Omental fat pad (tissue), 4 donors: ENCODE measurements at places on chromosomes 5 and 9. TPM values are rescaled to one million over a fixed set of nuclear protein-coding genes. Genes with fewer than 3 reads are reported as not detected.

The MLANA gene
- total RNA-seq = not detected

The RLN2 gene
- not detected for total RNA-seq

The TRIM23 gene
- 9.1 TPM for total RNA-seq

The TMEM252 gene
- not detected for total RNA-seq

- no peak for DNase-seq
Observed at GRCh38 chr5:124747791-124748686, 1.6 kb upstream of the ZNF608 start.

DNA sequence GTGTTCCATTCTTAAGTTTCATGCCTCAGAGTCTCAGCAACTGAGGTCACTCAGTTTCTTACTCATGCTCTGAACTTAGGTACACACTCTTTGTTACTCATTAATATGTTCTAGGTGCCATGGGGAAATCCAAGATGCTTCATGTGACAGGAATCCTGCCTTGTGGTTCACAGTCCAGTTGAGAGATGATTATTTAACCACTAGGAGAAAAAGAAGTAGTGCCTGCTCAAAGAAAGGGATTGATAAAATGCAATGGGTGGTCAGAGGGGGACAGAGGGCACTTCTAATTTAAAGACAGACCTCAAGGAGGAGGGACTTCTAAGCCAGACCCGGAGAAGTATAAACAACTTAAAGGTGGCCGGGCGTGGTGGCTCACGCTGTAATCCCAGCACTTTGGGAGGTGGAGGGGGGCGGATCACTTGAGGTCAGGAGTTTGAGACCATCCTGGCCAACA, 69.0 kb downstream of the UGCG start:
- no peak for DNase-seq

The FCN2 gene
- not detected for total RNA-seq

DNA sequence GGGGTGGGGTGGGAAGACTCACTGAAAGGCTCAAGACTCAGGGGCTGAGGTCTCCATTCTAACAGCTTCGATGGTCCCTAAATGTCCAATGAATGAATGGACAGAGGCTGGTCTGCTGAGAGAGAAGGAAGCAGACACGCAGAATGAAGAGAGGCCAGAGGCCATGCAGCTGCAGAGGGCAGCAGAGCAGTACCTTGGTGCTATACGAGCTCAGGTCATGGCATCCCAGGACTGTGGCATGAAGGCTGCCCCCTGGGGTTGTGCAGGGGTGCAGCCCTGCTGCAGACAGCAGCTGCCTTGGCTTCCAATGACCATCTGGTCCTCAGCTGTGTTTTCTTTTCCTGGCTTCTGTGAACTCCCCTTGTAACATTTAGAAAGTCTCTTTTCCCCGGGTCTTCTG, 15.2 kb upstream of the CORO2A start:
- no peak for DNase-seq

The PCDHA9 gene
- 0.79 TPM for total RNA-seq

DNA sequence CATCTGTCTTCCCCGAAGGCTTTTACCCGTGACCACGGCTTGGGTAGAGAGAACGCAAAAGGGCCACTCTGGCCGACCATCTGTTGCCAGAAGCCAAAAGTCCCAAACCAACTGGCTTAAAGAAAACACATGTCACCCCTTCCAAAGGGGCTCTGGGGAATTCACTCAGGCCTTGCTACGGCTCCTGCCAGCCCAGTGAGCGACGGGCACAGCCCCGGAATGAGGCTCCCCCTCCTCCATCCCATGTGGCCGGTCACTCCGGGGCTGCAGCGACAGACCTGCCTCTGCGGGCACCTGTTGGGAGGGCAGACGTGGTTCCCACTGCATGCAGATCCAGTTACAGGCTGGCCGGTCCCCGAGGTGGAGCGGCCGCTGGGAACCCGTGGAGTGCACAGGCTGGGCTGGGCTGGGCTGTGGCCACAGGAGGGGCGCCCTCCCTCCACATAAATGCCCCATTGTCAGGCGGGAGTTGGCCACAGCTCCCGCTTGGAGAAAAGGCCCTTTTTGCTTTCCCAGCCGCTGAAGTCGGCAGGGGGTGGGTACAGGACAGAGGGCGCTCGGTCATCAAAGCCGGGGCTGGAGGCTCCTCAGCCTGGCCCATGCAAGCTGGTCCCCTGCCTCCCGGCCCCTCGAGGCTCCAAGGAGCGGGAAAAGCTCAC, 19.9 kb downstream of the NOTCH1 start:
- DNase-seq = no peak

DNA sequence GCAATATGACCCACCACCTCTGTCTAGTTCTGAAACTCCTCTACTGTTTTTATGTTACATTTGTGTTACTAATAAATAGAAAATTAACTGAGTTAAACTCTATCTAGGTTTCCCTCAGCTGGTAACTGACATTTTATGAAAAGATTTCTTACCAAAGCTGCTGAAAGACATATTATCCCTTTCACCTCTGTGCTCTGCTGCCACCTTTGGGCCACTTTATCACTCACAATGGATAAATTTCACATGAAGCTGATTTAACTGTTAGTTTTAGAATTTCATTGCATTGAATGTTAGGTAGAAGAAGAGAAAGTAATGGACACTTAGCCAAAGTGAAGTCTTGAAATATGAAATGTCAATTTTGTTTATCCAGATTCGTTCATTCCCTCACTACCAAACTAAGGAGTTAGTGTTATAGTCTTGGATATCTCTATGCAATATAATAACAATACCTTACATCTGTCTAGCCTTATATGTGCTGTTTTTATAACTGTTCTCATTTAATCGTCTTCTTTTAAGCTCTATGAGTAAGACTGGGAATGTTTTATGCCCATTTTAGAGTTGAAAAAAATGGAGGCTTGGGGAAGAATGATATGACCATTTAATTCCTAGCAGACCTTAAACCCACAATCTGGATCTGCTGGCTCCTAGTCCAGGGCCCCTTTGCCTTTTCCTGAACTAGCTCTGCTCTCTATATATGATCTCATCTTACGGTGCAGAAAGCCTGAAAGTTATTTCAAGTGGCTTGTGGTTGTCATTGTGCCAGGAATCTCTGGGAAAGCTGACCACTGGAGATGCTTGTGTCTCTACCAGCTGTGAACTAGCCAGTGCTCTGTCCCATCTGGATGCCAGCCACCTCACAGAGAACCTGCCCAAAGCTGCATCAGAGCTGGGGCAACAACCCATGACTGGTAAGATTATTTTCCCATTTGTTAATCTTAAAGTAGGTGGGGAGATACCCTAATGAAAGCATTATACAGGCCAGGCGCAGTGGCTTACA, 97.1 kb downstream of the GOLPH3 start:
- DNase-seq = no peak

- DNase-seq = no peak
Observed at GRCh38 chr5:35044649-35045048, 3.1 kb downstream of the AGXT2 start.

The ZNF366 gene
- 25.2 TPM for total RNA-seq

The IL5 gene
- total RNA-seq = not detected

The SMC5 gene
- total RNA-seq = 32.2 TPM

DNA sequence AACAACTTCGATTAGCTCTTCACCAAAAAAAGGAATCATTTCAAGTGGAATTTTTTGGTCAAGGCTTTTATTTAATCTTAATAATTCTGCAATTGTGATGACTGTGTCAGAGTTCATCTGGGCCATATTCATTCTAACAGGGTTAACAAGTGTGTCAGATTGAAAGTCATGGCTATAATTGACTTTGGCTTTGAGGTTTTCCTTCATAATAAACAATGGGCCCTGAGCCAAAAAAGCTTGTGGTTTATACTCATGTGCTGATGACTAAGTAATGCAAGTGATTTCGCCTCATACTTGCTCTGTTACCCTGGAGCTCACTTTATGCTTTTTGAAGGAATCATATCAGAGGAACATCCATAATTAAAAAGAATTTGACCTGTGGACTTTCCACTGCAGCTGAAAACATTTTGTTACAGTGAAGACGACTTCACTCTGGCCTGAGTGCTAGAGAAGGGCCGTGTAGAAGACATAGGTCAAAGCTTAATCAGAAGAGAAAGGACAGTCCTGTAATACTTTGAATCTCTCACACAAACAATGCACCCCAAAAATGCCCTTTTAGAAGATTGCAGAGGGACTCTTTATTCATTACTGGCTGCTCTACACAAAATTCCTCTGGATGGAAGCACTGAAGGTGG, 101.7 kb downstream of the GDNF start:
- DNase-seq = no peak

The FOXD4 gene
- total RNA-seq = 0.46 TPM

DNA sequence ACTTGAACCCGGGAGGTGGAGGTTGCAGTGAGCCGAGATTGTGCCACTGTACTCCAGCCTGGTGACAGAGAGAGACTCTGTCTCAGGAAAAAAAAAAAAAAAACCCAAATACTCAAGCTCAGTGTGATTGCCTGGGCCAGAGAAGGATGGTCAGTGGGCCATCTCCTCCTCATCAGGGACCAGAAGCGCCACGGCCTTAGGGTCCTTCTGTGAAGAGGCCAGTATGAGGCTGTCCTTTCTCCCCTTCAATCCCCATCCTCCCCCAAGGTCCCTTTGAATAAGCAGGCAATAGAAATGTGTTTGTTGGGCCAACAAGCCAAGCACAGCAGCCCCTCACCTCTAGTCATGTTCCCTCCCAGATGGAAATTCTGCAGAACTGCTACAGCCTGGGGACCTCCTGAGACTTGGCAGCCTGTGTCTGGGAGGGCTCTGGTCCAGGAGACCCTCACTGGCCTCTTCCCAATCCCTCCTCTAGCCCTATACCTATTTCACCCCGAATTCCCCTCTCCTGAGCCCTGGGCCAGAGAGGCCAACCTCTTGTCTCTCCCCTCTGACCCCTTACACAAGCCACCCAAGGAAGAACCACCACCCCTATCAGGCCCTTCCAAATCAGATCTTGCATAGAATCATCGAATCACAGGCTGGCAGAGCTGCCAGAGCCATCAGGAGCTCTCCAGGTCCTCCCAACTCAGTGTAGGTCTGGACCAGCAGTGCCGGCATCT, 1.0 kb downstream of the CSF1R start:
- DNase-seq = no peak

The ADAMTSL2 gene
- 1.1 TPM for total RNA-seq

The SLCO6A1 gene
- total RNA-seq = not detected

The PCDHGB3 gene
- 5.1 TPM for total RNA-seq

The GNA14 gene
- total RNA-seq = 7.4 TPM

- no peak for DNase-seq
Observed at GRCh38 chr9:12775679-12776512, 1.1 kb downstream of the LURAP1L start.

The CDC20B gene
- total RNA-seq = not detected

DNA sequence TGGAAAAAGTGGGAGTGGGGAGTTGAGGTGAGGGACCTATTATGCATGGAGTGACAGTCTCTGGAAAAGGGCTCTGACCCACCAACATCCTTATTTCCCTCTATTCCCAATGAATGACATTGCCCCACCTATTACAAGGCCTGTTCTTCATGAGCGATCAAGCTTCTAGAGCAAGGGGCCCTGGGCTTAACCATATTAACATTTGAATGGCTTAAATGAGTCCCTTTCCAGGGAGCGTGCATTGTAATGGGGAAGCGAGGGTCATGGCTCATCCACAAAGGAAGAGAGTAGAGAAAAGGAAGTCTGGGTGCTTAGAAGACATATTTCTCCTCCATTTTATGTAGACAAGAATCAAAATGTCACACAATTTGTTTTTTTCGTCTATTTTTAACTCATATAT, 255.5 kb downstream of the CAAP1 start:
- no peak for DNase-seq

- DNase-seq = no peak
Observed at GRCh38 chr9:134536931-134537330, 104.7 kb upstream of the COL5A1 start.

The SEMA5A gene
- total RNA-seq = 6.3 TPM

The SEC24A gene
- total RNA-seq = 20.6 TPM

DNA sequence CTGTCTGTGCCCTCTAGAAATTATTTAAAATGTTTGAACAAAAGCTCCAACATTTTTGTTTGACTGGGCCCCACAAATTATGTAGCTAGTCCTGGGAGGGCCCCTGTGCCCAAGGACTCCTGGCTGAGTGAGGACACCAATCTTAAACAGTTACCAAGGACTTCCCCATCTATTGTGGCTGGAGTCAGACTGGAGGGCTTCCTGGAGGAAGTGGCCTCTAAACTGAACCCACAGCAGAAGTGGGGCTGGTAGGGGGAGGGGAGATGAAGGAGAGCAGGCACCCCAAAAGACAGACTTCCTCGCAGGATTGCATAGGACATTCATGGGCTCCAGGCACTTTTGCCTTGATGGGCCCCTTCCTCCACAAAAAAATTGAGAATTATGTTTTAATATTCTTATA, 8.1 kb downstream of the ADAMTS13 start:
- no peak for DNase-seq

The MELK gene
- total RNA-seq = not detected

The DRD1 gene
- total RNA-seq = 0.96 TPM

The AIF1L gene
- 20.8 TPM for total RNA-seq

The SLC6A19 gene
- total RNA-seq = not detected

GRCh38 chr9:117018966-117019617, 332.0 kb downstream of the TRIM32 start:
- DNase-seq = no peak

The LYRM7 gene
- total RNA-seq = 9.7 TPM

GRCh38 chr9:114231273-114231672, 75.9 kb downstream of the COL27A1 start:
- DNase-seq = no peak

- no peak for DNase-seq
Observed at GRCh38 chr9:95791286-95791685, 84.2 kb upstream of the ERCC6L2 start.

The N4BP3 gene
- total RNA-seq = 1.8 TPM

The PLPPR1 gene
- total RNA-seq = not detected

DNA sequence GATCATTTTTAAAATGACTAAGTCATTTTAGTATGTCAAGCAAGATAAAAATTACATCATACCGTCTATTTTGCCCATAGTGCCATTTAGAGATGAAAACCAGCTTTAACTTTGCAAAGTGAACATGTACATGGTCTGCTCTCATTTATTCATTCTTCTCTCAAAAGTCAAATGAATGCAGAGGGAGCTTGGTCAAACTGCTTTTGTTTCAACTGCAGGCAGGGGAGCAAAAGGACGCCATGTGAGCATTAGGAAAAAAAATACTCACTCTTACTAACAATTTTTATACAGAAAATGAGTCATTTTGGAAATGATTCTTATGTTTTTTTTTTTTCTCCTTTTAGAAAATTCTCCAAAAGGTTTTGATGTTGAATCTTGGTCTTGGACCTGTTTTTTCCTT, 15.7 kb downstream of the SCGB3A1 start:
- no peak for DNase-seq

The JAKMIP2 gene
- total RNA-seq = 0.96 TPM

DNA sequence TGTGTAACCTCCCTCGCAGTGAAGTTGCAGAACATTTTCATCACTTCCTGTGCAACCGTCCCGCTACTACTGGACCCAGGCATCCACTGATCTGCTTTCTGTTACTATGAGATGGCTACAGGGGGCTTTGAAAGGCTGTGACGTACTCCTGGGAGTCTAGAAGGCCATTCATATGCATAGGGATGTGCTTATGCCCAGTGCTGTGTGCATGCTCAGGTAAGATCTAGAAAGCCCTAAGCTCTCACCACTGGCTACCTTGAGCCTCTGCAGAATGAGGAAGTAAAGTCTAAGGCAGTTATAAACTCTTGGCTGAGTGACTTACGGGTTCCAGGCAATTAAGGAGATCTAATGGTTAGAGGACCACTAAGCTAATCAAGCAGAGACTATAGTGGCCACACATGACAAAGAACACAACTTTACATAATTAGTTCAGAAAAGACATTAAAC, 11.8 kb downstream of the HNRNPAB start:
- no peak for DNase-seq

The ENTPD8 gene
- total RNA-seq = not detected

- no peak for DNase-seq
Observed at GRCh38 chr9:116726602-116727001, 39.5 kb downstream of the TRIM32 start.

- no peak for DNase-seq
Observed at GRCh38 chr5:159620853-159621540, 290.7 kb upstream of the IL12B start.
